ENCODE measurements at places on chromosomes 16 and 17.

DNA sequence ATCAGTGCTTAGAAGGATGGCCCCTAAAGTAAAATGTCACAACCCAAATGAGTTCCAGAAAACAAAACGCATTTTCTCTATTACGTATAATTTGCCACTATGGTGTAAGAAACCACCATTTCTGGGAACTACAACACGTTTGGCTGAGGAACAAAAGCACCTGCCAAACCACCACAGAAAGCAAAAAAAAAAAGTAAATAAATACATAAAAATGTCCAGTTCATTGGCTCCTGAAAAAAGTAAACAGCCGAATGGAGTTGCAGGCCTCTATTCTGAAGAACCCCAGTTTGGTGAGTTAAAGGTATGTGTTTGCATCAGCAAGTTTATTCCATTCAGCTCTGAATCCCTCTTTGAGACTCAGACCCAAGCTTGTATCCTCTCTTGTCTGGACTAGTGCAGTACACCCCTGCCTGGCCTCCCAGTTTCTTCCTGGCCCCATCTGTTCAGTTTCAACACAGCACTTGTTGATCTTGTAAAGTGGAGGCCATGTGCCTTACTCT, 36.9 kb downstream of the ERN1 start:
- DNase-seq: no peak

DNA sequence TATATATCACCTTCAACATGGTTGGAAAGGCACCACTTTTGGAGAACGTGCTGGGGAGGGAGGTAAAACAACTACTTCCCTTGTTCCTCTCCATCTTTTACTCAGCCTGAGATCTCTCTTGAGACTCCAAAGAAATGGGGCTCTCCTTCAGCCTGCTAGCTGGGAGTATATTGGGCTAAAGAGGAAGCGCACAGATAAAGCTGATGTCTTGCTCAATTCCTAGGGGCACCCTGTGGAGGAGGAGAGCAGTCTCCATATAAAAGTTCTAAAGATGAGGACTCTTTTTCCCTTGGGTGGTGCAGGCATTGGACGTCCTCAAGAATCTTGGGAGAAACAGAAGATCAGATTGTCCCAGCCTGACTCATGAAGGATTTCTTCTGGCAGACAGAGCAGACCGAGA, 4.6 kb upstream of the ETV4 start:
- DNase-seq: no peak

- DNase-seq: peak; percentile 41
Measured at GRCh38 chr17:78258323-78259191, 27.1 kb downstream of the TMEM235 start.

DNA sequence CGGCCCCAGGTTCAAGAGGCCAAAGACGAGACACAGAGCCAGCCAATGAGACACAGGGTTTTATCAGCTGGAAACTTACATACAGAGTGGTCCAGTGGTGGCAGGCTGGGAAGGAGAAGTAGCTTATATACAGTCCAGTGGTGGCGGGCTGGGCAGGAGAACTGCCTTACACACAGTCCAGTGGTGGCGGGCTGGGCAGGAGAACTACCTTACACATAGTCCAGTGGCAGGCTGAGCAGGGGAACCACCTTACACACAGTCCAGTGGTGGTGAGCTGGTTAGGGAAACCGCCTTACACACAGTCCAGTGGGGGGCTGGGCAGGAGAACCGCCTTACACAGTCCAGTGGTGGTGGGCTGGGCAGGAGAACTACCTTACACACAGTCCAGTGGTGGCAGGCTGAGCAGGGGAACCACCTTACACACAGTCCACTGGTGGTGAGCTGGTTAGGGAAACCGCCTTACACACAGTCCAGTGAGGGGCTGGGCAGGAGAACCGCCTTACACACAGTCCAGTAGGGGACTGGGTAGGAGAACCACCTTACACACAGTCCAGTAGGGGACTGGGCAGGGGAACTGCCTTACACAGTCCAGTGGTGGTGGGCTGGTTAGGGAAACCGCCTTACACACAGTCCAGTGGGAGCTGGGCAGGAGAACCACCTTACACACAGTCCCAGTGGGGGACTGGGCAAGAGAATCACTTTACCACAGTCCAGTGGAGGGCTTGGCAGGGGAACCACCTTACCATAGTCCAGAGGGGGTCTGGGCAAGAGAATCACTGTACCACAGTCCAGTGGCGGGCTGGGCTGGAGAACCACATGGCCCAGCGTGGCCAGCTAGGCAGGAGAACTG, 90.9 kb downstream of the GAS7 start:
- no peak for DNase-seq

DNA sequence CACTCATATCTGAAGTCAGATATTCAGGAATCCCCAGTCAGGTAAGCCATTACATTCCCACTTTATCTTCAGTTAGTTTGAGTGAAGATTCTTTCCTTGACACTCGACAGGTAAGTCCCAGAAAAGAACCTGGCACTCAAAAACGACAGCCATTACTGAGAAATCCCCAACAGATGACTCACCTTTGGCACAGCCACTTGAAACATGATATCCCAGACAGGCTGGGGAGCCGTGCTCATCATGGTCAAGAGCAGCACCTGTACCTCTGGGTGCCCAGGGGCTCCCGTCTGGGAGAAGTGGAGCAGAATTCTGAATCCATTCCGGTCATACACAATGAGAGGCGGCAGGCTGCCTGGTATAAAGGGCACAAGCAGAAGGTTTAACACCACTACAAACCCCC, 16.8 kb upstream of the COG7 start:
- no peak for DNase-seq

DNA sequence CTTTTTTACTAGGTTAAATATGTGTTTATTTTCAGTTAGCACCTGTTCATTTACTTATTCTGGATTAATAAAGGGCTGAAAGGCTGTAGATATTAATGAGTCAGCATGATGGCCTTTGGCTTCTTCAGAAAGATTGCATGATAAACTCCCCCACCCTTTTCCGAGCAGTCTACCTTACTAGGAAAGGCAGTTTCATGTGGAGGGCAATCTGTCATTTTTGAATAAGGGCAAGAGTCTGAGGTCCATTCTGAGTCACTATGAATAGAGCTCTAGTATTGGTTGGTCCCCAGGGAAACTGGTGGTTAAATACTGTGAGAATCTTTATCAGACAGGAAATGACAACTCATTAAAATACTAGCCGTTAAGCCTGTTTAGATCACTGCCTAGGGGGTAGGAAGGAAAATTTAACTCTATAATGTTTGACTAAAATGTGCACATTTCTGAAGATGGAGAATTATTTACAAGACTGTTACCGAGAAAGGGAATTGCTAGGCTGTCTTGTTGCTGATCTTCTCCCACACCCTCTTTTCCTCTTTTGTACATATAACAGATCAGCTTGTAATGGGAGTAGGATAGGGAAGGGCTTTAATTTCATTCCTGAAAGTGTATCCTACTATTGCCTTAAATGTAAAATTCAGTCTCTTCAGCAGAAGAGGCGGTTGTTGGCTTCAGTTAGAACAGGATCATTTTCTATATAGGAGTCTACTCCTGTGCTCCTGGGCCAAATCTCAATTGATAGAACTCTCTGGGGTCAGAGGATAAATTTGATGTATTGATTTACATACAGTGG, 63.3 kb downstream of the TUBD1 start:
- no peak for DNase-seq

Measured in stimulated activated CD8-positive, alpha-beta memory T cell treated with anti-CD3 and anti-CD28 coated beads, Interleukin-4, amount 100 ng/mL, for 24 hours (primary cell).